Cortex of kidney (tissue), 1 donor: ENCODE measurements at places on chromosomes 4 and X.

- no peak for DNase-seq
These were observed 32.1 kb upstream of the CPLX1 start for GRCh38 chr4:858041-858481.

- no peak for DNase-seq
These were observed 36.1 kb upstream of the TLR2 start for GRCh38 chr4:153647975-153648374.

- no peak for DNase-seq
These were observed 460.3 kb downstream of the SPRY1 start for GRCh38 chr4:123856689-123857545.

DNA sequence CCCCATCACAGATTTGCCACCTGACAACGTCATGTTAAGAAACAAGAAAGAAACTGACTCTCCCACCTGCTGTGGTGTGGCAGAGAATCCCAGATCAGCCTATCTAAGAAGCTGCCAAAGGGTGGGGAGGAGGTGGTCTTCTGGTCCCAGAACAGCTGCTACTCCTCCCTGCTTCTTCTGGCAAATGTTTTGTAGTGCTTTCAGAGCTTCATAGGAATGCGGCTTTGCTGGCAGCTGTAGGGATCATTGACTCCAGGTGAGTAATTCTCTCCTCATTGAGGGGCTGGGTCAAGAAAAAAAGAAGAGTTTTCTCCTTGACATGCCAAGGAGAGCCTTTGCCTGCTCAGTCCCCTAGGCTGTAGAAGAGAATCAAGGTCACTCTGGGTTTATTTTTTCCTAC lies 23.3 kb downstream of the NRK start:
- DNase-seq, result no peak

DNA sequence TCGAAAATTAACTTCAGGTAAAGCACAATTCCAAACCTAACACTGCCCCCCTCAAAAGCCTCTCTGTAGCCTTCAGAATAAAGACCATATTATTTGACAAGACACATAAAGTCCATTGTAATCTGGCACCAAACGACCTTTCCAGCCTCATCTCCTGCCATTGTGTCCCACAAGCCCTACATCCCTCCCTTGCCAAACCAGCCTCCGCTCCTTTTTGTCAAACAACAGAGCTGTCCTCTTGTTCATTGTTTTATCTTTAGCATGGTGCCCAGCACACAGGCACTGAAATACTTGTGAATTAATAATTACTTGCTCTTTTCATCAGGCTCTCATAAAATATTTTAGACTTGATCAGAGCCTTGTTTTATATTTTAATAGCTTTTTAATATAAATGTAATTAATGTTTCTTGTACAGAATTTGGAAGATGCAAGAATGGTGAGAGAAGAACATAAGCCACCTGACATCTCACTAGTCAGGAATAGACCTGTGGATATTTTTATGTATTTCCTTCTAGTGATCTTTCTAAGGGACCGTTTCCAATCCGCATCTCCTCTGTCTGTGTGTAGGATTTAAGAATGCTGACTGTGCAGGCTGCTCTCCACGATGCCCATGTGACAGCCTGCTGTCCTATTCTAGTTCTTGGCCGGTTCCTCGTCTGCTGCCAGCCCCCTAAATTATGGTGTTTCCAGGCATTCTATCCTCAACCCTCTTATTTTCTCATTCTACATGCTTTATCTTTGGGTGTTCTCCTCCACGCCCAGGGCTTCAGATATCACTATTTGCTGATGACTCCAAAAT lies 3.0 kb upstream of the IRF2 start:
- DNase-seq, result no peak

DNA sequence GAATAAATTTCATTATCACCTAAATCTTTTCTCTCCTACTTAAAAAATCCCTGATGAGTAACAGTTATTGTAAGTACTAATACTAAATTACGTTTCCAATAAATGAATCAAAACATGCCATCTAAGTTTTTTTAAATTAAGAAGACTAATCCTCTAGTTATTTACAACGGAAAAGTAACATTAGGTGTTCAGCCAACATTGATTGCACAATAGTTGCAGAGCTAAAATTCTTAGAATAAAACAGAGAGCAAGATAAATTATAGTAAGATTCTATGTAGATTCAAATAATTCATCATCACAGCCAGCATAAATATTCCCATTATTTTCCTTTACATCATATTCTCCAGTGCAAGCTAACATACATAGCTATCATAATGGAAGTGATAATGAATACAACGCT lies 139.2 kb downstream of the HDX start:
- no peak for DNase-seq
